ENCODE measurements at places on chromosomes 1 and 21. TPM values are rescaled to one million over a fixed set of nuclear protein-coding genes. Genes with fewer than 3 reads are reported as not detected.

Gene DYNLT5
- total RNA-seq, result not detected

Gene PPCS
- total RNA-seq, result 48.7 TPM

Gene TARBP1
- 32.5 TPM for total RNA-seq

Gene NECTIN4
- total RNA-seq, result not detected

Gene CFHR4
- total RNA-seq, result not detected

Gene SLC26A9
- not detected for total RNA-seq

DNA sequence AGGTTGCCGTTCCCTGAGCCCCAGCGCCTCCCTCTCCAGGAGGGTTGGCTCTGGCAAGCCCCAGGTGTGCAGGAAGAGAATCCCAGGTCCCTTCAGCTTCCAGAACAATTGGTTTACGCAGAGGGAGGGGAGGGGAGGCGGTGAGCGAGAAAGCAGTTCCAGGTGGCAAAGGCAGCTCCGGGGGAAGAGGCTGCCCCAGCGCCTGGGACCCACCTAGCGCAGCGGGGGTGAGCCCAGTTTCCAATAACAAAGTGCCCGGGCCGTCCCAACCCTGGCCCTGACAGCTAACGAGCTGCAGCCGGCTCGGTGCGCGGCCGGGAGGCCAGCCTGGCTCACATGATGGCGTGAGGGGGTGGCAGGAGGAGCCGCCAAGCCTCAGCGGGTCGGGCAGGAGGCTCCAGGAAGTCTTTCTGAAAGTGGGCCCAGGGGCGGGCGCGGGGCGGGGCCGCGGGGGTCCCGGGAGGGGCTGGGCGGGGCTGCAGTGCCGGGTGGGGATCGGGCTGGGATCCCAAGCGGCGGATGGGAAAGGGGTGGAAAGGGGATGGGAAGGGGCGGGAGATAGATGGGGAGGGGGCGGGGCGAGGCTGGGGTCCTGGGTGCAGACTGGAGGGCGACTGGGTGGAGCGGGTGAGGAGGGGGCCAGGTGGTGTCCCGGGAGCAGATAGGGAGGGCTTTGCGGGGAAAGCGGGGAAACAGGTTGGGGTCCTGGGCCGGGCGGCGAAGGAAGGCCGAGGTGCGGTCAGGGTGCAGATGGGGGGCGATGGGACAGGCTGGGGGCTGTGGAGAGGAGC, 22.8 kb downstream of the DHRS3 start:
- DNase-seq, result peak; percentile 78

DNA sequence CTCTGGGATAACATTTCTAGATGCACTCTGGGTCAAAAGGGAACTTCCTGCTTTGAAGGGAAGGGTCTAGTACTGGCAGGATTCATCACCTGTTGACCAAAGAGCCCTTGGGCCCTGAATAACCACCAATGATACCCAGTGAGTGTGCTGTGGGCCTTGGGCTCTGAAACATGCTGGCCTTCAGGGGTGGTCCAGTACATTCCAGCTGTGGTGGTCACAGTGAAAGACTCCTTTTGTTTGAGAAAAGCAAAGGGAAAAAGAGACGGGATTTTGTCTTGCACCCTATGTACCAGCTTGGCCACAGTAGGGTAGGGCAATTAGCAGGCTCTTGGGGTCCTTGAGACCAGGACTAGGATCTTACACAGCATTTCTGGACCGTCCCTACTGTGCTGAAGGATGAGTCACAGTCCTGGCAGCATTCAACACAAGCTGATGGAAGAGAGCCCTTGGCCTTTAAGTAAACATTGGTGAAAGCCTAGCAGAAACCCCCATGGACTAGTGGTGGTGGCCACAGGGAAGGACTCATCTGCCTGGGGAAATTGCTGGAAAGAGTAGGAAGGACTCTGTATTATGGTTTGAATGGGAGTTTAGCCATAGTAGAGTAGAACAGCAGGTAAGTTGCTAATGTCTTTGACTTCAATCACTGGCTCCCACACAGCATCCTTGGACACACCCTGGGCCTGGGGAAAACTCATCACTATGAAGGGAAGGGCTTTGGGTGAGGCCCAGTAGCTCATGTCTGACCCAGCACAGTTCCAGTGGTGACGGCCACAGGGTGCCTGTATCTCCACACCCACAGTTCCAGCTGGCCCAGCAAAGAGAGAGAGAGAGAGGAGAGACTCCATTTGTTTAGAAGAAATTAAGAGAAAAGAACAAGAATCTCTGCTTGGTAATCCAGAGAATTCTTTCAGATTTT, 87.5 kb downstream of the COL24A1 start:
- peak; percentile 35 for DNase-seq

DNA sequence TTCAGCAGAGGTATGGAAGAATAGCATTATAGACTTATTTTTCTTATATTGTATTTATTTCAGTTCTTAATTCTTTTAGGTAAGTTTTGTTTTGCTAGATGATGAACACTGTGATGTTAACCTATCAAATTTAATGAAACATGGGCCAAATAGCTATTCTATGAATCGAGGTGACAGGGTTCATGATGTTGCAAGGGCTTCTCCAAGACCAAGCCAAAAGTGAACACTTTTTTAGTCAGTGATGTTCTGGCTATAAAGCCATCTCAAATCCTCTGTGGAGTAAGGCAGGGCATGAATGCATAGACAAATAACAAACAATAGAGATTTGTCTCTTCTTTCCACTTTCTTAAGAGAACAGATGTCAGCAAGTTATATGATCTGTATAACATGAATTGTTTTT, 26.7 kb downstream of the C1orf146 start:
- no peak for DNase-seq

DNA sequence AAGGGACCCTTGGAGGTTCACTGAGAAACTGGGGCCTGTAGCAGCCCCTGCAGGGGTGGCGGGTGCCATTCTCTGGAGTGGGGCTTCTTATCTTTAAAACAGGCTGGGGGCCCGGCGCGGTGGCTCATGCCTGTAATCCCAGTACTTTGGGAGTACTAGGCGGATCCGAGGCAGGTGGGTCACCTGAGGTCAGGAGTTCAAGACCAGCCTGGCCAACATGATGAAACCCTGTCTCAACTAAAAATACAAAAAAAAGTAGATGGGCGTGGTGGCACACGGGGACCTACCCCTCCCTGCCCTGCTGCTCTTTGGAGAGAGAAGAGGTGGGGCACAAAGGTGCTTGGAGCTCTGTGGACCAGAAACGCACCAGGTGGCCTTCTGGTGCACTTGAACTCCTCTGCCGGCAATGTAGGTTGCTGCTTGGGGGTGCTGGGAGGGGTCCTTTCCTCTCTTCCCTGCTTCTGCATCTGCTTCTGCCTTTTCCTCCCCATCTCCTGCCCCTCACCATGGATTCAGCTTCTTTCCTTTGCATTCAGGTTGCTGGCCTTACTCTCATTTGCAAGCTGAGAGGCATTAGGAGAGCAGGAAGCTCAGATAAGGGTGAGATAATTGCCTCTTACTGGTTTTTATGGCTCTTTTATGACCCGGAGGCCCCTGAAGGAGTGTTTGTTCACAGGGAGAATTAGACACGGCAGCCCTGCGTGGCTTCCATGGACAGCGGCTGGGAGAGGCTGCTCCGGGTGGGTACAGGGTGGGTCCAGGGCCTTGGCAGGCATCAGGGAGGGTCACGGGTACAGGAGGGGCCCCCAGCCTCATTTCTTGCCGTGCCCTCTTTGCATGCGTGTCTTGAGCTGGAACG, 57.4 kb downstream of the ARHGEF10L start:
- DNase-seq, result no peak

GRCh38 chr1:107640207-107640606, 324.8 kb downstream of the VAV3 start:
- DNase-seq, result no peak

- DNase-seq, result no peak
These were observed 20.9 kb upstream of the SIPA1L2 start for GRCh38 chr1:232650845-232651244.

- DNase-seq, result peak; percentile 86
These were observed 21.5 kb downstream of the RAP1GAP start for GRCh38 chr1:21647431-21648351.

GRCh38 chr1:26820784-26821269, 5.7 kb upstream of the ZDHHC18 start:
- no peak for DNase-seq

DNA sequence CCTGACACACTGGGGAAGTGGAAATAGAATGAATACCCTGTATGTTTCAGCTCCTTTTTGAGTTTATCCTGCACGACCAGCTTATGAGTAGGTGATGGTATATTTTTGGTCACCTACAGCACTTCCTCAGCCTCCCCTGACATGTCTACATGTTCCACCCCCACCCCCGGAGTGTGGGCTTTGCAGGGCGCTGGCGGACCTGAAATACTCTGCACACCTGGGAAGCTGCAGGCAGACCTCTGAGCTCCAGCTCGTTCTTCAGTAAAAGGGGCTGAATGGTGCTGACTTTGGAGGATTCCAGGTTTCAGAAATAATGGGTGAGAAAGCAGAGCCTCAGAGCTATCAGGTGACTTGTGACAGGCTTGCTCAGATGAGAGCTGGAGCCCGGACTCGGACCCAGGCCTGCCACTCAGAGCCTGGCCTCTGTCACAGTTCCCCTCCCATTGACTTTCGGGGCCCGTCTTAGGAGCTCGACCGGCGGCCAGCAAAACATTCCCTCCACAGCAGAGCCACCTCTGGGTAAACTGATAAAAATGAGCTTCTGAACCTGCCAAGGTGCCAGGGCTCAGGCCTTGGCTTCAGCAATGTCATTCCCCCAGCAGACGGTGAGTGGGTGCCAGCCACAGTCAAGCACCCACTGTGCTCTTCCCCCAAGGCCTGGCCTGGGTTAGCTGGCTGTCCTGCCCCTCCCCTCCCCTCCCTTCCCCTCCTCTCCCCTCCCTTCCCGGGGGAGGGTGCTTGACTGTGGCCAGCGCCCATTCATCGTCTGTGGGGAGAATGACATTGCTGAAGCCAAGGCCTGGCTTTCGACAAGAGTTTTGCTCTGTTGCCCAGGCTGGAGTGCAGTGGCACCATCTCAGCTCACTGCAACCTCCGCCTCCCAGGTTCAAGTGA, 30.1 kb downstream of the DOP1B start:
- DNase-seq, result no peak

GRCh38 chr1:225825607-225826007, 15.7 kb downstream of the EPHX1 start:
- DNase-seq, result no peak
